Activated B cell treated with CpG ODN at 0.5 μM for 24 hours (primary cell): ENCODE measurements at places on chromosomes 11 and 22. TPM values are rescaled to one million over a fixed set of nuclear protein-coding genes. Genes with fewer than 3 reads are reported as not detected.

- no peak for DNase-seq
- no peaks in the 10 kb centered on the region for H3K27me3 ChIP-seq
- H3K4me1 ChIP-seq = no peaks in the 10 kb centered on the region
- H3K4me3 ChIP-seq = no peak overlapping the region
Measured at GRCh38 chr11:132658004-132658403, 874.3 kb downstream of the OPCML start.

GRCh38 chr11:1435820-1436467, 46.2 kb downstream of the BRSK2 start:
- H3K36me3 ChIP-seq = no peaks in the 10 kb centered on the region
- no peak overlapping the region for H3K27ac ChIP-seq
- no peak overlapping the region for H3K4me3 ChIP-seq
- H3K27me3 ChIP-seq = no peaks in the 10 kb centered on the region

- no peaks in the 10 kb centered on the region for H3K27me3 ChIP-seq
- no peaks in the 10 kb centered on the region for H3K36me3 ChIP-seq
- H3K4me1 ChIP-seq = no peaks in the 10 kb centered on the region
- H3K4me3 ChIP-seq = no peak overlapping the region
- H3K27ac ChIP-seq = no peak overlapping the region
Measured at GRCh38 chr11:83945976-83946375, 659.8 kb upstream of the CCDC90B start.

Gene SPINDOC
- 18.7 and 20.8 TPM in 2 replicates for total RNA-seq

DNA sequence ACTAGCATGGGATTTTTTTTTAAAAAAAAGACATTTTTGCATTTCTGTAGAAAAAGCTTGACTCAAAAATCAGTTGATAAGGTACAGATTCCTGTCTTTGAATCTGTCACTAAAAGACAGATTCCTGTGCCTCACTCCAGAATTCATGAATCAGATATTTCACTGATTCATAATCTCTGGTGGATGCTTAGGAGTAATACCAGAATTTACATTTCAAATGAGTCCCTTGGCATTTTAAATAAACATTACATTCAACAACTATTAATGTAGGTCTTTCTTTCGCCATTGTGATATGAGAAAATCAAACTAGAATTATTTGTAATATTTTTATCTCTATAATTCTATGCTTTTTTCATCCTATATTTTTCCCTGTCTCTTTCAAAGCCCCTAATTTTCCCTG, 128.3 kb downstream of the APIP start:
- H3K36me3 ChIP-seq = no peaks in the 10 kb centered on the region
- no peak for DNase-seq
- no peak overlapping the region for H3K4me3 ChIP-seq

GRCh38 chr22:24444729-24445466, 17.5 kb downstream of the ADORA2A start:
- H3K27me3 ChIP-seq = no peaks in the 10 kb centered on the region
- no peak overlapping the region for H3K27ac ChIP-seq

Gene CENPM
- total RNA-seq = 9.6 and 13.3 TPM in 2 replicates

- H3K4me3 ChIP-seq = no peak overlapping the region
- H3K27ac ChIP-seq = no peak overlapping the region
- H3K4me1 ChIP-seq = peaks cover 19% of the 10 kb centered on the region
Measured at GRCh38 chr22:23898006-23898974, 4.1 kb downstream of the MIF start.

DNA sequence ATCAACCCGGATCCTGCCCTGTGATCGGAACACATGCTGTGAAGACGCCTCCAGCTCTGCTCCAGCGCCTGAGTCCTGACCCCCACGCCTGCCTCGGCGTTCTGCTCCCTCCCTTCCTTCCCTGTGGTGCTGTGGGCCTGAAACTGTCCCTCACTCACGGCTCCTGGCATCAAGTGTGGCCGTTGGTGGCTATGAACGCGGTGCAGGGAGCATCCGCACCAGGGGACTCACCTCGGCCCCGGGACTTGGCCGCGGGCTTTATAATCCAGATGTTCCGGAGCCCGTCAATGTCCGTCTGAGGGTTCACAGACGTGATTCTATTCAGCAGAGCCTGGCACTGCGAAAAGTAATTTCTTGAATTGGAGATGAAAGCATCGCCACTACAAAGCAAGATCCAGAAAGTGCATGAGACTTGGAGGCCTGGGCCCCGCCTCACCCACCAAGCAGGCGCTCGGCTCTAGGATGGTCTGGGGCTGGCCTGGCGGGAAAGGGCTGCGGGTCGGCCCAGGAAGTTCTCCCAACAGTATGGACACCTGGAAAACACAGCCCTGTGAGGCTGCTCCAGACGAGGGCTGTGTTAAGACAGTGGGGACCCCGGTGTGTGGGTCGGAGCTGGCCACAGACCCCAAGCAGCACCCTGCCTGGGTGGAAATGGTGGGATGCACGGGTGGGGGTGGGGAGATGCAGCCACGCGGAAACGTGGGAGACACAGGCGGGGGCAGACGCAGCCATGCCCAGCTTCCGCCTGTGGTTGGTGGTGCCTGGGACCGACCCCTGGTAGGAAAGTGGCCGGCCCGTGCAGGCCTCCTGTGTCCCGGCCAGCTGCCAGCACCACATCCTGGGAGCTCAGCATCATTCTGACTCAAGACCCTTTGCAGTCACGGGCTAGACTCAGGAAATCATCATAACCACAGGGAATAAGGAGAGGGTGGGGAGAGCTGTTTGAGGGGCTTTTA, 21.8 kb upstream of the IL17REL start:
- H3K27ac ChIP-seq = no peak overlapping the region
- H3K27me3 ChIP-seq = peaks cover 7% of the 10 kb centered on the region
- peaks cover 7% of the 10 kb centered on the region for H3K4me1 ChIP-seq
- DNase-seq = no peak

GRCh38 chr11:75514596-75514995, 11.1 kb downstream of the GDPD5 start:
- no peak overlapping the region for H3K27ac ChIP-seq
- no peaks in the 10 kb centered on the region for H3K27me3 ChIP-seq
- no peaks in the 10 kb centered on the region for H3K36me3 ChIP-seq
- DNase-seq = no peak

DNA sequence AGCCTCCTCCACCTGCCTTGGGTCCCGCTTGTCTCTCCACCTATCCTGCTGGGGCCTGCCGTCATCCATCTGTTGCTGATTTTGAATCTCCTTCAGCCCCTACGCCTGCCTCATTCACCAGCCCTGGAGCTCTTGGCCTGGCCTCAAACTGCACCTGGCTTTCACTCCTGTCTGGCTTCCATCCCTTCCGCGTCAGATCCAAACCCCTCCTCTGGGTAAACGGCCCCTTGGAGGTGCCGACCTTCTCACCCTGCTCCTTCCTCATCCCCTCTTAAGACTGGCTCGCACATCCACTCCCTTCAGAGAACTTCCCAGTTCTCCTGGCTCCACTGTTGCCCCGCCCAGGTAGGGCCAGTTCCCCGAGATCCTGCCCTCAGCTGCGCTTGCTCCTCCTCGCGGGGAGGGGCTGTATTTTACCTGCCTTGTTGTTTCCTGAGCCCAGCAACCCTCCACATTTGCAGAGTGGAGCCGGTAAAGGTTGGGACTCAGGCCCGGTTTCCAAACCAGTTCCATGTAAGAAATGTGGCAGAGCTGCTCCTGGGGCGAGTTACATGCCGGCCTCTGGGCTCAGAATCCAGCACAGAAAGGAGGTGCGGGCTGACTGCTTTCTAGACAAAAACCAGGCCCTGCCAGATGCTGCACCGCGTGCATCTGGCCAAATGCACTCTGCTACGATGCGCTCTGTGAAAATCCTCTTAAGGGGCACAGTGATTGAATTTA, 13.9 kb upstream of the SHANK2 start:
- no peak overlapping the region for H3K27ac ChIP-seq
- H3K36me3 ChIP-seq = no peaks in the 10 kb centered on the region
- H3K4me3 ChIP-seq = no peak overlapping the region
- H3K4me1 ChIP-seq = no peaks in the 10 kb centered on the region

DNA sequence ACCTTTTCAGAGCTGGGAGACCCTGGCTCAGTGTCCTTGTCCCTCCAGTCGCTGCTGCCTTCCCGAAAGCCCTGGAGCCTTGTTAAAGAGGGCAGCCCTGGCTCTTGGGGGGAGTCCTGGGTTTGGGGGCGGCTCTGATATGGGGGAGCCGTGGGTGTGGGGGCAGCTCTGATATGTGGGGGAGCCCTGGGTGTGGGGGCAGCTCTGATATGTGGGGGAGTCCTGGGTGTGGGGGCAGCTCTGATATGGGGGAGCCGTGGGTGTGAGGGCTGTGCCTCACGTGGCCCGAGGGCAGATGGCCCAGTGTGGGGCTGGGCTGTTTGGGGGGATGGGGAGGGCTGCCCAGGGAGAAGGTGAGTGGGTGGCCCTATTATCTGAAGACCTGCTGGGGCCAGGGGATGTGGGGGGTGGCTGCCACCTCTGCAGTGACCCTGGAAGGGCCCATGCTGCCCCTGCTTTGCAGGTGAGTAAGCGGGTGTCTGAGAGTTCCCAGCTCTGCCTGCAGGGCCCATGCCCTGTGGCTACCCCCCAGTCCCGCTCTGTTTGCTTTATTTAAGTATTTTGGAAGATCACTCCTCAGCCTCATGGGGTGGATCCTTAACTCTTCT, 30.9 kb upstream of the GRAMD4 start:
- DNase-seq = no peak
- no peaks in the 10 kb centered on the region for H3K27me3 ChIP-seq
- H3K4me1 ChIP-seq = peaks cover 83% of the 10 kb centered on the region
- H3K27ac ChIP-seq = peak overlapping the region; percentile 98
- no peaks in the 10 kb centered on the region for H3K36me3 ChIP-seq
- no peak overlapping the region for H3K4me3 ChIP-seq

Gene KIF18A
- total RNA-seq = 4.1 and 4.4 TPM in 2 replicates

DNA sequence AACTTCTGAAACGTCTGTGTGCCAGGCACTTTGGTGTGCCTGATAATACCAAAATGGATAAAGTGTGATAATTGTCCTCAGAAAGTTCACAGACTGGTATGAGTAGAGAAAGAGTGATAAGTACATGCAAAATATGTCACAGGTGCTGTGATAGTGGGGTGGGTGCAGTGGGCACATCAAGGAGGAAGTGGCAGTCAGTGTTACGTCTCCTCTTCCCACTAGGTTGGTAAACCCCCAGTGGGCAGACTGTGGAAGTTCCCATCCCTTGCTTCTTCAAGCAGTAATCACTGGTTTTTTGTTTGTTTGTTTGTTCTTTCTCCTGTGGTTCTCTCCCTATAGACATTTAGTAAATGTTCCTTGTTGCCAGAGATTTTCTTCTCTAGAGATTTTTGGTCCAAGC, 5.4 kb downstream of the RNF121 start:
- H3K27me3 ChIP-seq = no peaks in the 10 kb centered on the region
- H3K27ac ChIP-seq = peak overlapping the region; percentile 74
- H3K4me1 ChIP-seq = peaks cover 55% of the 10 kb centered on the region
- H3K36me3 ChIP-seq = peaks cover 10% of the 10 kb centered on the region
- no peak for DNase-seq

- no peak for DNase-seq
- H3K36me3 ChIP-seq = no peaks in the 10 kb centered on the region
- H3K27me3 ChIP-seq = no peaks in the 10 kb centered on the region
- H3K4me3 ChIP-seq = no peak overlapping the region
- H3K4me1 ChIP-seq = peaks cover 3% of the 10 kb centered on the region
- H3K27ac ChIP-seq = no peak overlapping the region
Measured at GRCh38 chr11:130383344-130384211, 44.8 kb downstream of the ADAMTS8 start.

Gene GVQW3
- 2.6 and 3.0 TPM in 2 replicates for total RNA-seq

DNA sequence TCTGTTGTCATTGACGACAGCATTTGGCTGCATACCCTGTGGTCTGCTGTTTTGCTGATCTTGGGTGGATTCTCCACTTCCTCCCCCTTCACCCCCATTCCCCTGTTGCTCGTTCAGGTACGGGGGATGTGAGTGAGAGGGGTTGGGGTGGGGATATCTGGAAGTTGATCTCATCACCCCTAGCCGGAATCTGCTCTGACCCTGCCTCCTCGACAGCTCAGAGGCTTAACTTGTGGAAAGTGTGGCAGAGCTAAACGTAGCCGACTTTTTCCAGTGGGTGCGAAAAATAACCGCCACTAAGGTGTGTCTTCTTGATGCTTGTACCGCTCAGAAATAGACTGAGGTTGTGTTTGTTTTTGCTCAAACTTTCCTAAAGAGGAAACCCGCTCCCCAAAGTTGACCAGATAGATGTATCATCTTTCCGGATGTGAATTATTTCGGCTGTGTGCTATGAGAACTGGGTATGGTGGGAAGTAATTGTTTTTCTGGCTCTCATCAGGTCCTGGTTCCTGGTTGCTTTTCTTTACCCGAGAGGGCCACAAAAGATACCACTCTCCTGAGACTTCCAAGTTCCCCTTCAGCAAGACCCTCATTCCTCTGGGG, 6.6 kb downstream of the ZBTB16 start:
- H3K36me3 ChIP-seq = no peaks in the 10 kb centered on the region
- H3K4me1 ChIP-seq = peaks cover 5% of the 10 kb centered on the region
- no peak overlapping the region for H3K27ac ChIP-seq
- no peak overlapping the region for H3K4me3 ChIP-seq
- DNase-seq = no peak
- H3K27me3 ChIP-seq = peaks cover 10% of the 10 kb centered on the region

GRCh38 chr22:29718949-29719898, 579 bp upstream of the CABP7 start:
- H3K4me3 ChIP-seq = peak overlapping the region; percentile 28
- no peaks in the 10 kb centered on the region for H3K36me3 ChIP-seq
- H3K27ac ChIP-seq = no peak overlapping the region
- no peak for DNase-seq

- H3K4me3 ChIP-seq = no peak overlapping the region
- no peak overlapping the region for H3K27ac ChIP-seq
- H3K27me3 ChIP-seq = peaks cover 9% of the 10 kb centered on the region
- no peaks in the 10 kb centered on the region for H3K4me1 ChIP-seq
Measured at GRCh38 chr22:28574159-28574788, 105.4 kb downstream of the TTC28 start.

Gene MUC5AC
- total RNA-seq = not detected in 2 replicates

GRCh38 chr22:39197578-39197977, 45.1 kb upstream of the CBX7 start:
- H3K4me3 ChIP-seq = no peak overlapping the region
- H3K4me1 ChIP-seq = peaks cover 10% of the 10 kb centered on the region
- H3K27ac ChIP-seq = peak overlapping the region; percentile 30
- no peaks in the 10 kb centered on the region for H3K36me3 ChIP-seq
- no peak for DNase-seq
- peaks cover 11% of the 10 kb centered on the region for H3K27me3 ChIP-seq

Gene OSBP2
- 0.35 and 0.56 TPM in 2 replicates for total RNA-seq

DNA sequence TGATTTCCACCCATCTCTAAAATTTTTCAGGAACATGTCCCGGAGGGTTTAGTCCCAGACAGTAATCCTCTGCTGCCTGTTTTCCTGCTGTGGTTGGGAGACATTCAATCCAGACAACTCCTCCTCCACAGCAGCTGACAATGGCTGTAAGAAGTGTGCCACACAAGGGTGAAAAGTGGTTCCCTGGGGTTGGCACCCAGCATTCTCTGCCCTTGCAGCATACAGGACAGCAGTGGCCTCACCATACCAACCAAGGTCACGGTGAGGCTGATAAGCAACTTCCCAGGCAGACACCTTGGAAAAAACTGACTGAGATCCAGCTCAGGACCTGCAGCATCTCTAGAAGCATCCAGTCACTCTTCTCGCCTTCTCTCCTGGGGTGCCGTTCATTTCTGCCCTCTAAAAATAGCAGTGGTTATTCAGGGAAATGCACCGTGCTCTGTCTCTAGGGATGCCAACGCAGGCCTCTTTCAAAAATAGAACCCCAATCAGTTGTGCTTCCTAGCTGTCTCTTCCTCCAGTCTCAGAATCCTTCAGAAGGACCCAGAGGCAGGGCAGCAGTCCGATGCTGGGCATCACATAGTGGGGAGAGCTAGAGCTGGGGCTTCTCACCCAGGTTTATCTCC, 241.0 kb downstream of the TENM4 start:
- H3K4me3 ChIP-seq = no peak overlapping the region
- no peak for DNase-seq
- H3K36me3 ChIP-seq = no peaks in the 10 kb centered on the region
- H3K27ac ChIP-seq = no peak overlapping the region

- H3K27ac ChIP-seq = no peak overlapping the region
- no peaks in the 10 kb centered on the region for H3K36me3 ChIP-seq
Measured at GRCh38 chr22:35631597-35631996, 14.5 kb upstream of the MB start.
